D721Med (cell line): ENCODE measurements at places on chromosomes 16 and 17.

DNA sequence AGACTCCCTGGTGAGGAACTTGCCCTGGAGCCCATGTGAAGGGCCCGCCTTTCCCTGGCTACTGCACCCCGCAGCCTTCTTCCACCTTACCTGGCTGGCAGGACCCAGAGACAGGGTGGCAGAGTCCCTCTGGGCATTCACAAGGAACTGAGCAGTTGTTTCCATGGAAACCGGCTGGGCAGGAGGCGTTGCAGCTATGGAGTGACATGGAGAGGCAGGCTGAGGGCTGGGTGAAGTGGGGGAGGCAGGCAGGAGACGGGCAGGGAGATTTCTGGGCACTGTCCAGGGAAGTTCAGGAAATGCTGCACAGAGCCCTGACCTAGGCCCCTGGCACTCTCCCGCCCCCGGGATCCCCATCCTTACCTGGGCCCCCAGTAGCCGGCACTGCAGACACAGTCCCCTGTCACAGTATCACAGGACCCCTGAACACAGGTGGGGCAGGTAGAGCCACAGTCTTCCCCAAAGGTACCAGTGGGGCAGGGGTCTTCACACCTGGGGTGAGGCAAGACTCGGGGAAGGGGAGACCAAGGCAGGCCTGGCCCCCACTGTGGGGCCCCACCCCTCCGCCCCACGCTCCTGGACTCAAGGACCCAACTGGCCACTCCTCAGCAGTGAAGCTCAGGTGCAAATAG lies 5.9 kb downstream of the SCARF1 start:
- DNase-seq, result no peak

DNA sequence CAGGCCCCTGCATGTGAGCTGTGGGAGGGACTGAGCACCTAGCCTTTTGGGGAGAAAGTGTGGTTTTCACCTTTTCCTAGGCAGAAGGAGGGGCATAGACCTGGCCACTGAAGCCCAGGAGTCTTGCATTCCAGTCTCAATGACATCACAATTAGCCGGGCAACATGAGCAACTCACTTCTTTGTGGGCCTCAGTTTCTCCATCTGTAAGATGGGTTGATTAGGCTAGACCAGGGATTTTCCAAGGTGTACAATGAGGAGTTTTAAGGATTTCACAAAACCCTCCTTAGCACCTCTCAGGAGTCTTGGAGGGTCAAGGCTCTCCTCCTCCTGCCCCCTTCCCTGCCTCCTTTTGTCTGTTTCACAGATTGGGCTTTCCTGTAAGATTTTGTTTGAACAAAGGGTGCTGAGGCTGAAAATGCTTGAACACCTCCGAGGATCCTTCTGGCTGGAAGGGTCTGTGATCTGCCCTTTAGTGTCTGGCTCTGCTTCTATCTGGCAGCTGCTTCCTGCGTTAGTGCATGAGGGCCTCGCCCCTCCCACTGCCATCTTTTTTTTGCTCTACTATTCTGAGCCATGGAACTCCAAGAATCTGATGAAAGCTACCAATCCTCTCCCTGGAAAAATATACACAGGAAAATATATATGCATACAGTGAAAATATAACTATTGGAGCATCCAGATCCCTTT lies 52.4 kb upstream of the ETV4 start:
- DNase-seq, result no peak

DNA sequence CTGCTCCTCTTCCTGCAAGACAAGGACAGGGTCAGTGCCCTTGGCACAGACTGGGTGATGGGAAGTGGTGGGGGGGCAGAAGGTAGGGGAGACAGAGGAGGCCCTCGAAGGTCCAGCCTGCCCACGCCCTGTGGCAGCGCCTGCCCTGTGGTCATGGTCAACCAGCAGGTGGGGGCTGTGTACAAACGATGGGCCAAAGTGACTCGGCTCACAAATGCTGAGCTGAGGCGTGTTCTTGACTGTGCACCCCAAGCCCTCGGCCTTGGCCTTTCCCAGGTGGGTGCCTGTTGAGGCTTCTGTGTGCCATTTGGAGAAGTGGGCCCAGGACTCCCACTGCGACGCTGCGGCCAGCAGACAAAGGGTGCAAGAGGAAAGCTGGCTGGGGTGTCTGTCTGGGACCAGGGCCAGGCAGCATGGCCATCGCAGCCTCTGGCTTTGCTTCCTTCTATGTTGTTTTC lies 22.6 kb downstream of the MXRA7 start:
- no peak for DNase-seq

DNA sequence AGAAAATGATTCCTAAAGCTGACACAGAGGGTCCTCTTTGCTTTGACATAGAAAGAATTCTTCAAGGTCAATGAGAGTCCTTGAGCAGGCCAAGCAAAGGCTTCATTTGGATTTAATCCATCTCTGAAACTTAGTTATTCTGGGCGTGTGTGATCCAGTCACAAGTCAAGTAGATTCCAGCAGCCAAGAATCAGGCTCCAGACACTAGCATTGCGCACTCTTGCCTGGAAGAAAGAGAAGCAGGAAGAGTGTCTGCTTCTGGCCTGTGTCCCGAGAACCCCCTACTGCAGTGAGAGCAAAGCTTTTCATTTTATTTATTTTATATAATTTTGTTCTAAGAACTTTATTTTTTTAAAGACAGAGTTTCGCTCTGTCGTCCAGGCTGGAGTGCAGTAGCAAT lies 88.2 kb upstream of the CACNG5 start:
- DNase-seq, result no peak

GRCh38 chr16:71666928-71667707 lies 41.1 kb downstream of the MARVELD3 start:
- no peak for DNase-seq
